ENCODE measurements at places on chromosomes 11 and 22.

DNA sequence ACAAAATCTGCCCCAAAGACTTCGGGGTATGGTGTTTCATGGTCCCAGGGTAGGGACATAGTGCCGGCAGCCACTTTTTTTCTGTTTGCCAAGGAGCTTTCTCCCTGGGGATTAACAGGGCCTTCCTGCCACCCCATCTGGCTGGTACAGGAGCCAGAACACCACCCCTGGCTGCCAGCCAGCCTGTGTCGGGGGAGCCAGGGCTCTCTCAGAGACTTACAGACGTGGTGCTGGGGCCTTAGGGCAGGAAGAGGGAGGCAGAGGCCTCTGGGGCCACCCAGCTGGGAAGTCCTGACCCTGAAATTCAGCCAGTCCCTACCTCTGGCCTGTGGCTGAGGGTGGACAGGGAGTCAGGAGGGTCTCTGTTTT, 52.4 kb upstream of the CDON start:
- peak; percentile 31 for DNase-seq

DNA sequence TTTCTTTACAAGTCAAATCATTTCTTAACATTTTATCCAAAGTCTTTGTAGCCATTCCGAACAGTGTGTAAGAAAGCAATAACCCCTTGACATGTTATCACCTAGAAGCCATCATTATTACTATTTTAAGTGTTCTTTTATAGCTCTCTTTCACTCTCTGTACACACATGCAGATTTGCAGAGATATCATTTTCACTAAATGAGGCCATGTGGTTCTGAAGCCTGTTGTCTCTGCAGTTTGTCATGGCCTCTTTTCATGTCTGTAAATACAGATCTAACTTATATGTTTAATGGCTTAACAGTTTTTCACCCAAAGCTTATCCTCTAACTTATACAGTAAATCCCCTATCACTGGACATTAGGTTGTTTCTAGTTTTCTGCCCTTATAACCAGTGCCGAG, 166.8 kb downstream of the MYO18B start:
- no peak for DNase-seq

DNA sequence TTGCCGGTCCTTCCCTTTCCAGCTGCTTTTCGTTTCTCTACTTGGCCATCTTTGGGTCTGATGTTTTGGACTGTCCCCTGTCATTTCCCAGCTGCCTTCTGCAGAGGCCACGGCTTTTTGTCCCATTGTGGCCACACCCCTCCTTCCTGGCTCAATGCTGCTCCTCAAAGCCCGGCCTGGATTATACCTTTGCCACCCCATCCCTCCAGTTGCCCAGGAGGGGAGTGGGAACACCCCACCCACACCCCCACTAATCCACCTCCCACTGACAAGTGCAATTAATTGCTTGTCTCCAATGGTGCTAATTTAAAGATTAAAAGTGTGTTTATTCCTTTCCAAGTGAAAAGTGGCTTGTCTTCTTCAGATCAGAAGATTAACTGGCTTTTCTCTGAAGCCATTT, 34.2 kb upstream of the CSNK2A3 start:
- DNase-seq, result no peak

- peak; percentile 55 for DNase-seq
Observed at GRCh38 chr22:22060200-22061084, 77.9 kb upstream of the TOP3B start.

GRCh38 chr11:20671856-20672546, 2.6 kb downstream of the NELL1 start:
- DNase-seq, result no peak

GRCh38 chr11:117874253-117874909, 2.1 kb downstream of the FXYD6 start:
- no peak for DNase-seq

- no peak for DNase-seq
Observed at GRCh38 chr11:120141113-120141767, 3.3 kb upstream of the TRIM29 start.

DNA sequence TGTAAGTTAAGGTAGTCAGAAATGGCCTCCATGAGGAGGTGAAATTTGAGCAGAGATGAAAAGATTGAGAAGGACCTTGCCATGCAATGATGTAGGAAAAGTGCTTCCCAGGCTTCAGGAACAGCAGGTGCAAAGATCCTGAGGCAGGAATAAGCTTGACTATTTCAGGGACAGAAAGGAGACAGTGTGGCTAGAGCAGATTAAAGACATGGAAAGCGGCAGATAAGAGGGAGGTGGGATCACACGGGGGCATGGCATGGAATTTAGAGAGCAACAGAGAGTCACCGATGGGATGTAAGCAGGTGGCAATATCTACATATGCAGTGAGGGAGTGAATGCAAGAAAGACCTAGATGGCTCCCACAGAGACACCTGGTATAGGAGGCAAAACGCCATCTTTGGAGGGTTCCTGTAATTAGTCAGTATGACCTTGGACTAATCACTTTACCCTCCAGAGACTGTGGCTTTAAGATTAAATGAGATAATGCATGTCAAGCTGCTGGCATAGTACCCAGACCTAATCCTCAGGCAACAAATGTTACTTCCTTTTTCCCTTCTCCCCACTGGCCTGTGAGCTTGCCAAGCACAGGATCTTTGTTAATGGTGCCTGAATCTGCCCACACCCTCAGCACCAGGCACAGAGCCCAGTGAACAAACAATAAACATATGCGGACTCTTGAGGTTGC, 24.6 kb upstream of the ACER3 start:
- DNase-seq, result no peak

DNA sequence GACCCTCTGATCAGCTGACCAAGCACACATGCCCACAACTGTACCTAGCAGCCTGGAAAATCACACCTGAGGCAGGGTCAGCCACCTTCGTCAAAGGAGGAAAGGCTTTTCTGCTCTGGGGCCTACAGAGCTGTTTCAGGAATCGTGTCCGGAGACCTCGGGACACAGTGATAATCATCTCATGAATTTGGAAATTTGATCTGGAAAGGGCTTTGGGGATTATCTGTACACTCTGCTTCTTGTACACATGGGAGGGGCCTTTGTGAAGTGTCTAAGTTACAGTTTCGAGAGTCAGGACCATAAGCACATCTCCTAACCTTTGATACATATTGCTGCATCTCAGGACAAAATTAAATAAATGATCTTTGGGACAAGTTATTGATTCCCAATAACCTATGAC, 1421.2 kb upstream of the TENM4 start:
- DNase-seq, result no peak

GRCh38 chr11:12698048-12698447, 23.8 kb downstream of the TEAD1 start:
- DNase-seq, result no peak

DNA sequence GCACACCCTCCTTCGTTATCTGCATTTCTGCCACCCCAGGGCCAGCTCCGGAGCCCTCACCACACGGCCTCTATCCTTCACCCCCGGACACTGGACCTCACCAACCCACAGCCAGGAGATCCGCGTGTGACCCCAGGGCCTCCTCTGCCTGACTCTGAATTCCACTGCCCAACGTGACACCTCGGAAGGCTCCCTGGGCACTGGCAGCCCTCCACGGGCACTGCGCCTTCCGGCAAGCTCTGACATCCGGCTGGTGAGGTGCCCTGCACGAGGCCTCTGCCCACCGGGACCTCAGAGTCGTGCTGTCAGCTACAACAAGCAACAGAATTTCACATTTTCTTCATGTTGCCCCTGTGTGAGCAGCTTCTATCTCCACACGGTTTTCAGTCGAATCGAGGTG, 148.3 kb downstream of the CRYBB2 start:
- no peak for DNase-seq

- no peak for DNase-seq
Observed at GRCh38 chr22:28247667-28248363, 328.8 kb upstream of the PITPNB start.

- no peak for DNase-seq
Observed at GRCh38 chr11:118888398-118888797, 4.7 kb downstream of the CXCR5 start.

DNA sequence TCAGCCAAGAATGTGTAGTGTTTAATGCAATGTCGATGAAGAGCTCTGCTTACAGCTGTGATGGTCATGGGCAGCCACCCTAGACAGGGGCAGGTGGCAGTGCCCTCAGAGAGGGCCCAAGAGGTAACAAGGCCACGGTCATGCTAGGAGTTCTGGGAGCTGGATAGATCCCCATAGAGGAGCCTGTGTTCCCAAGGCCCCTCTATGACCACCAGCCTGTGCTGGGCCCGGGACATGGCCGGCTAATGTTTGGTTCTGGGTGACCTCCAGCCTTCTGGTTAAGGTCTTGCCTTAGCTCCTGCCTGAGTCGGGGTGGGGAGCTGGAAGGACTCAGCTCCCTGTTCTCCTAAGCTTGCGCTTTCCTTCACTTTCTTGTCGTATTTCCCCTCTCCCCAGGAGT, 65.1 kb downstream of the GRIK4 start:
- no peak for DNase-seq

DNA sequence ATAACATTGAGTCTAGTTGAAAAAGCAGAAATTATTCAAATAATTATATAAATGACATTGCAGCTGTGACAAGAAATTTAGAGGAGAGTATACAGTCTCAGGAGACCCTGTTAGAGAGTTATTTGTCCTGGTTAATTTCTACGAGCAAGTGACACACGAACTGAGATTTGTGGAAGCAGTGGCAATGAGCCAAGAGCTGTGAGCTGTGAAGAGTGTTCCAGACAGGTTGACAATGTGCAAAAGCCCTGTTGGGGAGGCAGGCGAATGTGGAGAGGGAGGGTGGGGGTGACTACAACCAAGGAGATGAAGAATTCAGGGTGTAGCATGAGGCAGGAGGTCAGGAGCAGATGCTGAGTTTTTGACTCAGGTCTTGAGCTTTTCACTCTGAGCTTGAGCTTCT, 620.2 kb upstream of the TENM4 start:
- DNase-seq, result no peak

GRCh38 chr11:47268448-47269001, 1.4 kb upstream of the MADD start:
- DNase-seq, result no peak

- peak; percentile 68 for DNase-seq
Observed at GRCh38 chr11:1772270-1773130, 8.8 kb upstream of the CTSD start.

- DNase-seq, result no peak
Observed at GRCh38 chr11:32216749-32217148, 125.9 kb downstream of the RCN1 start.

GRCh38 chr11:93852242-93852641, 1.8 kb upstream of the VSTM5 start:
- DNase-seq, result no peak

- no peak for DNase-seq
Observed at GRCh38 chr11:66032957-66033735, 6.9 kb upstream of the CATSPER1 start.

- DNase-seq, result no peak
Observed at GRCh38 chr22:42791721-42792452, 65.2 kb downstream of the ARFGAP3 start.

GRCh38 chr22:32518848-32519247, 44.2 kb downstream of the FBXO7 start:
- no peak for DNase-seq

DNA sequence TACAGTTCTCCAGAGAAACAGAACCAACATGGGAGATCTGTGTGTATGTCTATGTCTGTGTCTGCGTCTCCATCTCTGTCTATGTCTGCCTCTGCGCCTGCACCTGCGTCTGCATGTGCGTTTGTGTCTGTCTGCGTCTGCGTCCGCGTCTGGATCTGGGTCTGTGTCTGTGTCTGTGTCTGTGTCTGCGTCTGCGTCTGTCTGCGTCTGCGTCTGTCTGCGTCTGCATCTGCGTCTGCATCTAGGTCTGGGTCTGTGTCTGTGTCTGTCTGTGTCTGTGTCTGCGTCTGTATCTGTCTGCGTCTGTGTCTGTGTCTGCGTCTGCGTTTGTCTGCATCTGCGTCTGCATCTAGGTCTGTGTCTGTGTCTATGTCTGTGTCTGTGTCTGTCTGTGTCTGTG, 88.4 kb upstream of the SLC22A12 start:
- no peak for DNase-seq

DNA sequence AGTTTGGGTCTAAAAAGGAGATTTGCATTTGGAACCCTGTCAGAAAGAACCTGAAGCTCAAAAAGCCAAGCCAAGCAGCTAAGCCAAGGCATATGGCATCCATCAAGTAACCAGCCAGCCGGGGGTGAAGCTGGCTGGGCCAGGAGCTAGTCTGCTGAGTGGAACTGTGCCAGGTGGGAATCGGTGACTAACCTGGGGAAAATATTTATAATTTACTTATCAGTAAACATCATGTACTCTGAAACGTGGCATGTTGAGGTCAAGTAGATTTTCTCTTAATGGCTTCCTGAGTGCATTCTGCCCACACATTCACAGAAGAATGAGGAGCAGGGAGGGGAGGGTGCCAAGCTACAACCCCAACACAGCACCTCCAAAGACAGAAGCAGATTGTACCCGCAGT, 70.5 kb upstream of the SESN3 start:
- DNase-seq, result no peak

GRCh38 chr11:113977701-113978100, 2.8 kb downstream of the HTR3A start:
- no peak for DNase-seq

GRCh38 chr11:9633679-9634078, 30.2 kb upstream of the SWAP70 start:
- DNase-seq, result no peak

- DNase-seq, result peak; percentile 86
Observed at GRCh38 chr22:30286813-30287647, 2.3 kb downstream of the CASTOR1 start.

DNA sequence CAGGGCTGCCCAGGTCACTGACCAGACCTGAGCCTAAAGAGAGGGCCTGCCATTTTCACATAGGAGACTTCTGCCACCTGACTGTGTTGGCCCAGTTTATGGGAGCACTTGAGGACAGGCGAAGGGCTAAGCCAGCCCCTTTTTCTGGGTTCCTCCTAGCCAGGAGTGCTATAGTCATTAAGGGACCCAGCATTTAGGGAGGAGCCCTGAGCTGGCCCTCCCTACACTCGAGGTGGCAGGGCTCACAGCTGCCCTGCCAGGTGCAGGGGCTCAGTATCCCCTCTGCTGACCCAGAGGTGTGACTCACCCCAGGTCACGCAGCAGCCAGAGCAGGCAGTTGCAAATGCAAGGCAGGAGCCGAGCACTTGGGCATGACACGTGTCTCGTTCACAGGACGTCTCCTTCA, 86.3 kb upstream of the CRYBB3 start:
- no peak for DNase-seq

GRCh38 chr11:118238421-118238820, 13.6 kb upstream of the JAML start:
- DNase-seq, result no peak

- no peak for DNase-seq
Observed at GRCh38 chr11:113400631-113401230, 13.2 kb downstream of the ANKK1 start.

GRCh38 chr11:31768749-31769640, 42.1 kb downstream of the PAX6 start:
- DNase-seq, result no peak

Data from DND-41 (cell line).